Stimulated activated CD8-positive, alpha-beta memory T cell treated with anti-CD3 and anti-CD28 coated beads, Interleukin-4, amount 100 ng/mL, for 1 hour (primary cell): ENCODE measurements at places on chromosomes 5 and 9.

GRCh38 chr9:129459547-129460322 is 161.2 kb downstream of the C9orf50 start:
- no peak for DNase-seq

GRCh38 chr9:4574657-4575243 is 84.5 kb downstream of the SLC1A1 start:
- DNase-seq: no peak

- DNase-seq: no peak
Observed at GRCh38 chr5:61333321-61333953, 1.4 kb downstream of the ZSWIM6 start.

DNA sequence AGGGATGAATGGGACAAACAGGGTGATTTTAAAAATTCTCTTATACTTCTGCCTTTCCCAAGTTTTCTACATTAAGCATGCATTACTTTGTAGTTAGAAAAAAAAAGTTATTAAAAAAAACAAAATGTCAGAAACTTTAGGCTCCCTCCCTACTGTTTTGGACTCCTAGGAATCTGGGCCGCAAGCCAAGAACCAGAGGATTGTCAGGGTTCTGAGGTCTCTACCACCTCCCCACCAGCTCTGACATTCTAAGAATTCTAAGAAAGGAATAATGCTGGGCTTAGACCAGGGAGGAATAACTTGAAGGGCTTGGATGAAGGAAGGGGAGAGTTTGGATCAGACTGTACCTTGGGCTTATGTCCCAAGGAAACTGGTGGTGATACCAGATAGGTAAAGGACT is 1.1 kb upstream of the ARHGEF39 start:
- no peak for DNase-seq

DNA sequence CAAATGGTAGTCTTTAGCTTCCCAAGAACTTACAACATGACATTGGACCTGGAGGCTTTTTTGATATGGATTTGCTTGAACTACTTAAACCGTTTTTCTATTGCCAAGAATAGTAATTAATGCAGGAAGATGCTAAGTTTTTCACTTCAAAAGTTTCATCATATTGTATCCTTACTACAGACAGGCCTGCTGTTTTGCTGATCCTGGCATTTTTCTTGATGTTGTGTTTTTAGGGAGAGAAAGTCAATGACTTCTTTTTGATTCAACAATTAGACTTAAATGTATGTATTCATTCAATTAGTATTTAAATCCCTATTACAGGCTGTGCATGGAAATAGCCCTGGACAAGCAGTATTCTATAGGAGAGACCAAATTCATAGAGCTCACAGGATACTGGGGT is 172.7 kb downstream of the TRPM3 start:
- DNase-seq: no peak

- DNase-seq: no peak
Observed at GRCh38 chr5:107982703-107983425, 312.1 kb upstream of the EFNA5 start.
